ENCODE measurements at places on chromosomes 4 and X.

DNA sequence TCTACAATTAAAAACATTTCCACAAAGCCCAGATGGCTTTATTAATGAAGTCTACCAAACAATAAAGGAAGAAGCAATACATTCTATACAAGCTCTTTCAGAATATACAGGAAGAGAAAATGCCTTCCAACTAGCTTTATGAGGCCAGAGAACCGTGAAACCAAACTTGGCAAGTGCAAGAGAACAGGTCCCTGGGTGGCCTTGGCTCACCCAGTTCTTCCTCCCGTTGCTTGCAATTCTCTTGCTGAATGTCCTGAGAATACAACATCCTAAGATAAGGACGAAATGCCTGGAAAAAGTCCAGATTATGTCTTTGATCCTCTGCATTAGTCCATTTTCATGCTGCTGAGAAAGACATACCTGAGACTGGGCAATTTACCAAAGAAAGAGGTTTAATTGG, 204.9 kb downstream of the MAD2L1 start:
- DNase-seq, result no peak

GRCh38 chrX:53281321-53281822, at the start of gene IQSEC2:
IQSEC2 (minus strand) TSS chrX:53281584.
- no peak for DNase-seq

DNA sequence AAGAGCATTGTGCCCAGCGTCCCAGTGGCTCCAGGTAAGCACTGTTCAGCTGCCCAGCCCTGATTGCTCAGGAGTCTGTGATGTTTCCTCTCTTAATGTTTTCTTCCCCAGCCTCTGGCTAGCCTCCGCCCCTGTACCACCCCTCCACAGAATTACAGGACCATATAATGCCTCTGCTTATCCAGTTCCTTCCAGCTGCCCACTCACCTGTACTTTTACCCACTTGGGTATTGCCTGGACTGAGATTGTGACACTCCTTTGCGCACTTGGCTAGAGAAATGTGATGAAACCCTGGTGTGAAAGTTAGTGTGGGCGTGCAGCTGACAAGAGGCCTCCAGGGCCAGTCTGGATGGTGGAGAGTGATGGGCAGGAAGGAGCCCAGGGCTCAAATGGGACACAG, at the start of gene AWAT2:
Gene AWAT2 (minus strand): TSS at position 14 of the 400 bp plus-strand sequence. CDS start 6 bp downstream, at position 8.
- no peak for DNase-seq

- DNase-seq, result no peak
Observed at GRCh38 chrX:10979956-10980355, 131.2 kb upstream of the HCCS start.

DNA sequence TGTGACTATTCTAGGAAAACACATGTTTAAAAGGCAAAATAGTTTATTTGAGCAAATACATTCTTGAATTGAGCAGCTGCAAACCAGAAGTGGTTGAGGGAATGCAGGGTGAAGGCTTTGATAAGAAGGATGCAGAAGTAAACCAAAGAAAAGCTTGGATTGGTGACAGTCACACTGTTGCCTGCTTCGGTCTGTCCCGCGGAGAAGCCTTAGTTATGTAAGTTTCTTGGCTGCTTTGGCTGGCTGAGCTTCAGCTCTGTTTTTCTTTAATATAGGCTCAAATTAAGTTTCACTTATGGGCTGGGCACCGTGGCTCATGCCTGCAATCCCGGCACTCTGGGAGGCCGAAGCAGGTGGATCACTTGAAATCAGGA, 67.6 kb downstream of the FAM53A start:
- DNase-seq, result no peak

DNA sequence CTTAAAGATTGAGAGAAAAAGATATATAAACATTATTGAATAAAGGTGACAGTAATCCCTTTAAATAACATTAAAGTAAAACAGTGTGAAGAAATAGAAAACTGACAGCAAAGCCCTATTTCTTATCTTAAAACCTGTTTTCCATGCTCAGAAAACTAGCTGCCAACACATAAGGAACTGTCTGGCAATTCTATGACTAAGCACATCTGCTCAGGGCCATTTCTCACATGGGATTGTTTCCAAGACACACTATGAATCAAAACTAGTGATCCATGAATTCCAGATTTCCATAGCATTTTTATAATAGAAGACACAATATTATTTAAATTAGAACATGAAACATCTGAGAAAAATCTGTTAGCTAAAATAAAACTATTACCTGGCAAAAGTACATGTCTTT, 113.4 kb downstream of the SCLT1 start:
- no peak for DNase-seq

DNA sequence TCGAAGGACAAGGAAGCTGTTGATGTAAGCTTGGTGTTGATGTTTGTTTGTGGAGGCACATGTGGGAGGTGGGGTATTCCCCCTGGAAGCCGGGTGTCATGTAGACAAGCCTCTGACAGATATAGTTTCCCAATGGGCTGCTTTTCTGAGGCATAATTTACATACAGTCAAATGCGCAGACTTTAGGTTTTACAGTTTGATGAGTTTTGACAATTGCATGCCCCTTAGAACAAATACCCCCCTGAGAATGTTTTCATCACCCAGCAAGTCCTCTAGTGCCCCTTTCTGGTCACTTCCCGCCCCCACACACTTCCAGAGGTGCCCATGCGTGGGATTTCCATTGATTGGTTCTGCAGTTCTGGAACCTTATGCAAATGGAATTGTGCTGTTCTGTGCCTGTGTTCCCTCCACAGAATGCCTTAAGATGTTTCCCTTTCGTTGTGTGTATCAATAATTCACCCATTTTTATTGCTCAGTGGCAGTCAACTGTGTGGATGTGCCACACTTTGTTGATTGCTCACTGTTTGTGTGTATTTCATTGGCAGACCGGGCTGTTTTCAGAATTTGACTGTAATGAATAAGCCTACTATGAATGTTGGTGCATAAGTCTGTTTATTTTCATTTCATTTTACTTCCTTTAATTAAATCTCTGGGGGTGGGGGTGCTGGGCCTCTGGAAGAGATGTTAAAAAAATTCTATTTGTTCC, 8.5 kb downstream of the EVC start:
- no peak for DNase-seq

GRCh38 chr4:173415092-173415491, 16.2 kb upstream of the SCRG1 start:
- no peak for DNase-seq

DNA sequence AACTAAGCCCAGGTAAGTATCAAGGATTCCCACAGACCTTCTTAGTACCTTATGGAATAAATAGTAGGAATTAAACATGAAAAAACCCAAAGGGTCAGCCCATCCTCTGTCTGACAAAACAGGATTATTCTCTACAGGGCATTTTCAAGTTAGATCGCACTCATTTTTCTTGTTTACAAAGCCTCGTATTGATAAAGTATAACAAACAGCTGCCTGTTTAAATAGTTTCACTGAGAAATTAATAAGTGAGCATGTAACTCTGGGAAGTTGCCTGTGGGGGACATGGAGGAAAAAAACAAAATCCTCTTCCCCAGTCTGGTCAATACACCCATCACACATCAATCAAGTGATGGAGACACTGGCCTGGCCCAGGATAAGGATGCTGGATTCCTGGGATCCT, 48.5 kb downstream of the MAML3 start:
- no peak for DNase-seq

DNA sequence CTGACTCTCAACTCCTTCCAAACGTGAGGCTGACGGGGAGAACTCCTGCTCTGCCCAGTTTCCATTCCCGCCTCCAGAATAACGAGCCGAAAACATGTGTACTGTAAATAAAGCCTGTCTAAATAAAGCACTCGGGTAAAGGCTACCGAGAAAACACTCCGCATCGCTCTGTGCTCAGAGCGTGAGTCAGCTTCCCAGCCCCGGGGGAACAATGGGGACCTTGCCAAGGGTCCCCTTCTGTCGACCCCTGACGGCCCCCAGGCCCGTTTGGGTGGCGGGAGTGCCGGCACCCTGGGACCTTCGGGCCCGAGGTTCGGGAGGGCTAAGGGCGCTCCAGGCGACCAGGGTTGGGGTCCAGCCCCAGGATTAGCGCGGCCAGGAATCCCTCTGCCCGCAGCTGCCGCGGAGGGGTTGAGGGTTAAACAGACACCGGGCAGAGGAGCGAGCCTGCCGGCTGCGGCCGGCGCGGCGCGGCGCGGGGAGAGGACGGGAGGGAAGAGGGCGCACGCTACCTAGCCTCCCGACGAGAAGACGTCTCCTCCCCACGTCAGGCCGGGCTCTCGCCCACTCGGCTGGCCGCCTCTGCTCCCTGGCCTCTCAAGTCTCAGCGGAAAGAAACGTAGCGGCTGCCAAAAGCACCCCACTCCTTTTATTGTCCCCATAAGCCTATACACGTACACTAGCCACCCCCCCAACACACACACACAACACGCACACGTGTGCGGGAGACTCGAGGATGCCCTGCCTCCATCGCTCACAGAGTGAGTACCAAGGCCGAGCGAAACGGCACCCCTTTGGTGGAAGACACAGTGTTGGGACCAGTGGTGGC, 85.5 kb downstream of the BCOR start:
- DNase-seq, result no peak

DNA sequence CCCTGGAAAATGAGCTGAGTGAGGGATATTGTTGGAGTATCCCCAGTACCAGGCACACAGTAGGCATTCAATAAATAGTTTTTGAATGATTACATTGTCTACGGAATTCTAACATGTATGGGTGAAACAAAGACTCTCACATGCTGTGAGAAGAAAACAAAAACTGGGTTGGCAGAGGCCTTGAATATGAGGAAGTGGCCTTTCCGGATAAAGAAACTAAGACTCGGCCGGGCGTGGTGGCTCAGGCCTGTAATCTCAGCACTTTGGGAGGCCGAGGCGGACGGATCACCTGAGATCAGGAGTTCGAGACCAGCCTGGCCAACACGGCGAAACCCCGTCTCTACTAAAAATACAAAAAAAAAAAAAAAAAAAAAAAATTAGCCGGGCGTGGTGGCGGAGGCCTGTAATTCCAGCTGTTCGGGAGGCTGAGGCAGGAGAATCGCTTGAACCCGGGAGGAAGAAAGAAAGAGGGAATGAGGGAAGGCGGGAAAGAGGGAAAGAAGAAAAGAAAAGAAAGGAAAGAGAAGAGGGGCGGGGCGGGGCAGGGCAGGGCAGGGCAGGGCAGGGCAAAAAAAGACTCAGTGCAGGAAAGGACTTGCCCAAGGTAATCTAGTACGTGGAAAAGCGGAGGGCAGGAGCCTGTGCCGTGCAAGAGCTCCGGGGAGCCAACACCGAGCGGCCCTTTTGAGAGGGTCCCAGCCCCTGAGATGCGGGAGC, 689 bp upstream of the TMA16 start:
- no peak for DNase-seq

DNA sequence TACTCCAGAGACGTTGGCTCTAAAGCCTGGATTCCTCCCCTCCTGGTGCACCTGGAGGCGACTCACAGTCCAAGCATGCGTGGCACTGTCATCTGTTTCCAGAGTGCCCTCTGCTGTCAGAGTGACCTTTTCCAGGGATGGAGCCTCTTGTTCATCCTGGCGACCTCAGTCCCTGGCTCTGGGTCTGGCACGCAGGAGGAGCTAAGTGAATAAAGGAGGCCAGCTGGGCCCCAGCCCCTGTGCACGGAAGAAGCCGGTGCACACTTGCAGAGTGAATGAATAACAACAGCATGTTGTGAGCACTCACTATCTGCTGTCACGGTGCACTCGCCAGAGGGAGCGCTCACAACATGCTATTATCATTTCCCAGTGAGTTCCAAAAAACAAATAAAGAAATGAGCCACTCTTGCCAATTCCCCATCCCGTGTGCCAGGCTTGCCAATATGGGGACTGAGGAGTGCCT, 27.8 kb upstream of the PSAPL1 start:
- no peak for DNase-seq

GRCh38 chr4:187378441-187378840, 617.1 kb upstream of the ZFP42 start:
- no peak for DNase-seq

DNA sequence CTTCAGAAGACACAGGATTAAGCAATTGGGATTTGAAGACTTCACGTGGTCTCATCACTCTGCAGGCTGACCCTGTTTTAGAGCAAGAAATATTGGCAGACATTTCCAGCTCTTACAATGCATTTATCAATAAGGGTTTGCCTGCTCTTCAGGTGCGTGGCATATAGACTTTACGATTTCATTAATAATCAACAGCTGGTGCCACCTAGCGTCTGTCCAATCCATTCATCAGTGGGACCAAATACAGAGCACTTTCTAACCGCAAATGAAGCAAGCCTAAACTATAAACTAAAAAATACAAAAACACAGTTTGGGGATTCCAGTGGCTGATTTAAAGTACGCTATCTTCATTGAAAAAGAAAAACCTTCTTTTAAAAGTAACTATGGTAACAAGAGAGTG, 125.4 kb upstream of the DMD start:
- DNase-seq, result no peak

DNA sequence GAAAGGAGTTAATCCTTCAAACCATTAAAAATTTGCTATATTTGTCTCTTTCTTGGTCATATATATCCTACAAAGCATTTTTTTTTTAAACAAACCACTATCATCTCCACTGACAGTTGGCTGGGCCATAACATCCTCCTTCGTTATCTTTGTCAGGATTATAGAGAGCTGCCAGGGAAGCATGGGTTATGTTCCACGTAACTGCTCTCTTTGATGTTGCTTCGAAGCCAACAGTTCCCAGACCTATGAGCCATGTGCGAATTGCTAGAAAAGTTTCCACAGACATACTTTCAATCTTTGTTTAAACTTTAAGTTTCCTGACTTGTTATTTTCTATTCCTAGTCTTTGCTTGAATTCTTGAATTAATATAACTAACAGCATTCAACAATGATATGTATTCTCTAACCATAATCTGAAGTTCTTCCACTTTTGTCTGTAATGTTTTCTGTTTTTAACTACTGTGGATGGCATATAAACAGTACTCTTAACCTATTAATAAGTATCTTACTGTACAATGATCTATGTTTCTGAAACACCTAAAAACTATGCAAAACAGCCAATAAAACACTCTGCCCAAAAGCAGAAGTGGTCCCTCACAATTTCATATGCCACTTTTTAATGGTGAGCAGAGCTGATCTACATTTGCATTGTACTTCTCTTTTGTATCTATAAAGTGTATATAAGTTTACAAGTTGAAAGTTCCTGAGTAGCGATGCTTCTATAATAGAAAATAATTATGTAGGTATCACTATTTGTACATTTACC, 37.9 kb downstream of the EREG start:
- DNase-seq, result no peak

- no peak for DNase-seq
Observed at GRCh38 chr4:61462451-61463326, 262.6 kb downstream of the ADGRL3 start.
